ENCODE measurements at places on chromosomes 2 and 18.

DNA sequence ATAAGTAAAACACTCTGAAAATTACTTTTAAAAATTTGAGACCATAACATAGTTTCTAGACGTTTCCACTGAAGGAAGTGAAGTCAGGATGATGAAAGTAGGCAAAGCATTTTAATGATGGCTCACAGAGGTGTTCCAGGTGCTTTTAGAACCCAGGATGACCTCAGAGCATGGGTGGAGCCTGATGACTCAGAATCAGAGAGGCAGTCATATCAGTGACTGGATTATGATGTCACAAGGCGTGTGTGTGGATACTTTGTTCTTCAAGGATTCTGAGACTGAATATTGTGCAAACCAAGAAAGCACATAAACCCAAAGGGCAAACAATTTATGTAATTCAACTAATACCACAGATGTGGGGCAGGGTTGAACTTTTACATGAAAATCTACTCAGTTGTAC lies 208.0 kb upstream of the FBXO11 start:
- peak; percentile 35 for DNase-seq

GRCh38 chr18:79525556-79526467 lies 130.1 kb downstream of the NFATC1 start:
- no peak for DNase-seq

DNA sequence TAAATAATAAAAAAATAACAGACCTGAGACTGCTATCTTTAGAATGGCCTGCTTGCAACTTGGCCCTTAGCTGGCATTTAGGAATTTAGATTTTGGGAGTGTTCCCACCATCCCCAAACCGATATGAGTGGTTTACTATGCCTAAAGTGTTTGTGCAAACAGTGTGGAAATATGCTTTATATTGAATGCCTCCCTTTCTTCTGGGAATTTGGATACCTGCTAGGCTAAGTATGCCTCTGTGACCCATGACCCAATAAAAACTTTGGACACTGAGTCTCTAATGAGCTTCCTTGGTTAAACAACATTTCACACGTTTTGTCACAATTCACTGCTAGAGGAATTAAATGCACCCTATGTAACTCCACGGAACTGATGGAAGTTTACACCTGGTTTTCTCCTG lies 73.2 kb downstream of the BMPR2 start:
- no peak for DNase-seq

DNA sequence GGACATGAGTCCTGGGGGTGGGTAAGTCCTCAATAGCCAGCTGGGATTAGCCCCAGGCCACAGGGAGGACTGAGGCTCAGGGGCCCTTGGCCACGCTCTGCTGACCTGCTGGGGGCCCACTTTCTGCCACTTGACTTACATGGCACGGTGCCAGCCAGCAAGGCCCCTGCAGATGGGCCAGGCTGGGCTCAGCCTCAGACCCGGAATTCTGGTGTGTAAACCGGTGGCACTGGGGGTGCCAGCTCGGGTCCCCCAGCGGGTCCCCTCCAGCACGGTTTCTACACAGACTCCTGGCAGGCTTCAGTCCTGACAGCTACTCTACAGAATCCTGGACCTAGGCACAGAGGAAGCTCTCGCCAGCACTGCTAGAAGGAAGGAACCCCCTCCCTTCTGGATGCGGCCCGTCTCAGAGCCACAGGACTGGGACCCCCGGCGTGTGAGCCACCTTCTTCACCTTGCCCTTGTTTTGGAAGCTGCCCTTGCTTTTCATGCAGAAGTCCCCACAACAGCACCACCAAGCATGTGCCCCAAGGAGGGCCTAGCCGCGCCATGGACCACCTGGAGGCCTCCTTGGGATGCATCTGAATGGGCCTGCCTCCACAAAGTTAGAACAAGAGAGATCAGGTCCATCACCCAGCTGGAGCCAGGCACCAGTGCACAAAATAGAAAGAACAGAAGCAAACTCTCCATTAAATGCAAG lies 8.0 kb downstream of the HDAC4 start:
- no peak for DNase-seq

DNA sequence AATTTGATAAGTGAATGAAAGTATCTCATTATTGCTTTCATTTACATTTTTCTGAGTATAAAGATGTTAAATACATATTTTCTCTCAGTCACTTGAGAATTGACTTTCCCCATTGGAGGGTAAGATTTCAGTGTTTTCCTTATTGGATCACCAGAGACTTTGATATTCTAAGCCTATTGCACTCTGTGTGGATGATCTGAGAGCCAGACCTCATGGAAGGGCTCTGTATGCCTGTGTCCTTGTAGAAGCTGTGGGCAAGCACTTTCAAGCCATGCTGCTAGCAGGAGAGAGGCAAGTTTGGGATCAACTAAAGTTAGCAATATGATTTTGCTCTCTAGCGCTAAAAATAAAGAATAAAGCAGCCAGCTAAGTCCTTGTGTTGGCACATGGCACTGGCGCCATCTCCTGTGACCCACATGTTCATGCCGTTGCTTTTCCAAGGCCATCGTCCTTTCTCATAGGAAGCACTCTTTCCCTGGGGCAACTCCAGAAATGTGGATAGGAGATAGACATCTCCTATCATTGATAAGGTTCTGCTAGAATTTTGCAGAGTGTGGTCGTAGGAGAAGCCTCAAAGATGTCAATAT lies 72.6 kb downstream of the AOX1 start:
- DNase-seq: no peak

DNA sequence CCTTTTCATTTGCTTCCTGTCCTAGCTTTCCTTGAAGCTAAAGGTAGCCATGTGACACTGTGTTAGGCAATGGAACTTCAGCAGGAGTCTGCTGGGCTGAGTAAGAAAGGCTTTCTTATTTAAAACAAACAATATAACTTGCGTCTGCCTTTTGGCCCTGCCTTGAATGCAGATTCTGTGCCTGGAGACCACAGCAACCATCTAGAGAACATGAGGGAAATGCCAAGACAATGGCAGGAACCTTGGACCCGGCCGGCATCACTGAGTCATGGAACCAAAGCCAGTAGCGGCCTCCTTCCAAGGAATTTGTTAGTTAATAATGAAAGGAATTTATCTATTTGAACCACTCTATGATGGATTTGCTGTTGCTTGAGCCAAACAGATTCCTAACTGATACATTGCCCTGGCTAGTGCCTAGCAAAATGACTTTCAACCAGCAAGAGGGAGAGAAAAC lies 207.5 kb upstream of the EPHA4 start:
- DNase-seq: no peak

- no peak for DNase-seq
Observed at GRCh38 chr2:1613731-1614354, 130.5 kb downstream of the PXDN start.

GRCh38 chr2:201255408-201256033 lies 4.8 kb upstream of the CASP8 start:
- no peak for DNase-seq

DNA sequence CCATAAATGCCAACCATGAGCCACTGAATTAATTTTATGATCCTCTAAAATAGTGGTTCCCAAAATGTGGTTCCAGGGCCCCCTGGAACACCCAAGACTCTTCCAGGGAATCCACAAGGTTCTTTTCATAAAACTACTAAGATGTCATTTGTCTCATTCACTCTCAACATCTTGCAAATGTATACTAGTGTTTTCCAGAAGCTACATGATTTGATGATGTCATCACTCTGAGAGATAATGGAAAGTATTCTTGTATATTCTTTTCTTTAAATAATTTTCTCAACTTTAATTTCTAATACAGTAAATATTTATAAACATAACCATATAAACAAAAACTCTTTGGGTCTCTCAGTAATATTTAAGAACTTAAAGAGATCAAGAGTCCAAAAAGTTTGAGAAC lies 57.0 kb downstream of the NRXN1 start:
- DNase-seq: no peak

GRCh38 chr2:22273853-22274252 lies 1111.1 kb upstream of the KLHL29 start:
- DNase-seq: no peak

- DNase-seq: no peak
Observed at GRCh38 chr2:30293303-30293921, 62.1 kb downstream of the LBH start.

- DNase-seq: no peak
Observed at GRCh38 chr2:189648846-189649509, 12.3 kb upstream of the ASNSD1 start.

GRCh38 chr2:33366473-33366872 lies 110.0 kb upstream of the RASGRP3 start:
- DNase-seq: no peak

GRCh38 chr2:96884299-96885094 lies 14.6 kb upstream of the SEMA4C start:
- DNase-seq: no peak

DNA sequence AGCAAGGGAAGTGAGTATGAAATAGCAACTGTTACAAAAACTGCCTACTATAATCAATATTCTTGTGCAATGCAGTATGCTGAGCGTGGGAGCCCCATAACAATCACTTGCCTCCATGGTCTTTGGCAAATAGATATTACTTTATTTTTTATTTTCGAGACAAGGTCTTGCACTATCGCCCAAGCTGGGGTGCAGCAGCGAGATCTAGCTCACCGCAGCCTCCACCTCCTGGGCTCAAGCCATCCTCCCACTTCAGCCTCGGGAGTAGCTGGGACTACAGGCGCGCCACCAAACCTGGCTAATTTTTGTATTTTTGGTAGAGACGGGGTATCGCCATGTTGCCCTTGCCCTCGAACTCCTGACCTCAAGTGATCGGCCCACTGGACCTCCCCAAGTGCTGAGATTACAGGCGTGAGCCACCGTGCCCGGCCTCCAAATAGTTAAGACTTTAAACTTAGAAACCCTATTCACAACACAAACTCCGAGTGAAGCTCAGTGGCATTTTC lies 1.2 kb upstream of the CCNT2 start:
- no peak for DNase-seq

GRCh38 chr2:226658555-226658954 lies 141.1 kb downstream of the IRS1 start:
- DNase-seq: no peak

- DNase-seq: peak; percentile 82
Observed at GRCh38 chr18:48833701-48834412, 116.9 kb downstream of the SMAD7 start.

Data from GM10248 (cell line).